GM19239 (cell line): ENCODE measurements at places on chromosomes 4 and X.
A peak's percentile ranks its signal among the peaks of the same experiment; 100 is the strongest.

- DNase-seq = no peak
Measured at GRCh38 chr4:95869961-95870500, 30.1 kb downstream of the PDHA2 start.

DNA sequence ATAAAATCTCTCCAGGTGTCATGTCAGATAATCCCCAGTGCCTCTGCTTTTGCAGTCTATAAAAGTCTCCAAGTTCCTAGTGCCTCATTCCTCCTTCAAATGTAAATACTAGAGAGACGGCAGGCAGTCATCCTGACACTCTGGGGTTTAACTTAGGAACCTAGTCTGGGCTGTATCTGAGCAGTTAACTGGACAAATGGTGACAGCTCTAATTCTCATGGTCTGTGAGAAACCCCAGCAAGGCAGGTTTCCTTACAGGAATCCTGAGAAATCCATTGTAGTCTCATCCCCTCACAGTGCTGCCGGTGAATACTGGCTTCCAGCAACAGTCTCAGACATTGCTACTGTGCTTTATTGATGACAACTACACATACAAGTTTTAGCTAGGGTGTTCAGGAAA lies 246.8 kb downstream of the SNCA start:
- no peak for DNase-seq

DNA sequence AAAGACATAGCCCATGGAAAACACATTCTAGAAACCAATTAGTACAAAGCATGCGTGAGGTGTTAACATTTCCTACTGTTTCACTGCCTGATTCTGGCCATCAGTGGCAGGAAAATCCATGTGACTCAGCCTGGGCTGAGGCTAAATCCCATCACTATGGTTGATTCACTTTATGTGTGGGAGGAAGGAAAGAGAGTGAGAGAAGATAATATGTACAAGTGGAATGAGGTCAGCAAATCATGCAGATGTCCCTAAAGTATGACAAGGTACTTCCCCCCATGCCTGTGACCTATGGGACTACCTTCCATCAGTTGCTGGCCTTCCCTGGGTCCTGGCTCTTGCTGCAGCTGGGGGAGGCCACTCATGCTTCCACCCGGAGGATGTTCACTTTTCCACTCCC lies 64.2 kb upstream of the MAP3K15 start:
- no peak for DNase-seq

DNA sequence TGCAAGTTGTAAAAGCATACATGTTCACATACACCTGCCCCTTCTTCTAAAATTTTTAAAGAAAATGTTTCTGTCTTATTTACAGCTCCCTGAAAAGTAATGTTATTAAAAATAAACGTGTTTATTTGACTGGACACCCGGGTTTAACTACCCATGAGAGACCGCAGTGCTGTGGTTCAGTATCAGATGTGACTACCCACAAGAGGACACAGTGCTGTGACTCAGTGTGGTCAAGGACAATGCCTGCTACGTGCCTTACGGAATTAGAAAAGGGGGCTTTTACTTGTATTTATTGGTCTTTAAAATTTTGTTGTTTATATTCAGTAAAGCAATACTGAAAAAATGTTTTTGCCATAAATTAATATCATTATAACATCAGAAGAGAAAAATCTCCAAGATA lies 641.4 kb downstream of the TRIML1 start:
- DNase-seq = no peak

DNA sequence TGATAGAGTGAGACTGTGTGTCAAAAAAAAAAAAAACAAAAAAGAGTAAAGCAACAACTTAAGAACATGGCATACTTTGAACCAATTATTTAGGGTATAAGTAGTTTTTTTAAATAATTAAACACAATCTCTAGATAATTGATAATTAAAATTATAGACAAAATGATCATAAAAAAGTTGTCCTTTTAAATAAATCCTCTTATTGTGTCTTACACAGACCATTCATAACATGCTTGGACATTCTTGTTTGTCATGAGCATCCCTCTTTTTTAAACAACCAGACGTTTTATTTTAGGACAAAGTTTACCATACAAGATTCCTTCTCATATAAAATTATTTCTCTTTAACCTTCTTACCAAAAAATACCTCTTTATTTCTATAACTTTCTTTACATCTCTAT lies 35.1 kb downstream of the SPCS3 start:
- DNase-seq = no peak

- peak; percentile 4 for DNase-seq
Measured at GRCh38 chrX:155966876-155967275, 30.6 kb upstream of the IL9R start.

DNA sequence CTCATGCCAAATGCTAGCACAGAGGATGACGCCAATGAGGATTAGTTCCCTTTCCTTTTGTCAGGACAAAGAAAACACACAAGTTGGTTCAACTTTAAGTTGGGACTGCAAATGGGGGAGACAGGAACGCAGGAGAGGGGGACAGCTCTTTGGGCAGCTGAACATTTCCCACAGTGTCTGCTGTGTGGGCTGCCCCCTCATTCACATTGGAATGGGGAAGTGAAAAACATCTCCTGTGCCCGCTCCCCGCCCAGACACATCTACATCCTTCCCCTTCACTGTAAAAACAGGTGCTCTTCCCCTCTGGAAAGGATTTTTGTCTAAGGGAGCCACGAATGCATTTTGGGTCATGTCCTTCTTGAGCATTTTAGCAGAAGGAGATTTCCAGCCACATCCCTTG lies 44.5 kb upstream of the TBC1D9 start:
- no peak for DNase-seq

GRCh38 chr4:186932631-186933187 lies 209.1 kb upstream of the FAT1 start:
- no peak for DNase-seq

DNA sequence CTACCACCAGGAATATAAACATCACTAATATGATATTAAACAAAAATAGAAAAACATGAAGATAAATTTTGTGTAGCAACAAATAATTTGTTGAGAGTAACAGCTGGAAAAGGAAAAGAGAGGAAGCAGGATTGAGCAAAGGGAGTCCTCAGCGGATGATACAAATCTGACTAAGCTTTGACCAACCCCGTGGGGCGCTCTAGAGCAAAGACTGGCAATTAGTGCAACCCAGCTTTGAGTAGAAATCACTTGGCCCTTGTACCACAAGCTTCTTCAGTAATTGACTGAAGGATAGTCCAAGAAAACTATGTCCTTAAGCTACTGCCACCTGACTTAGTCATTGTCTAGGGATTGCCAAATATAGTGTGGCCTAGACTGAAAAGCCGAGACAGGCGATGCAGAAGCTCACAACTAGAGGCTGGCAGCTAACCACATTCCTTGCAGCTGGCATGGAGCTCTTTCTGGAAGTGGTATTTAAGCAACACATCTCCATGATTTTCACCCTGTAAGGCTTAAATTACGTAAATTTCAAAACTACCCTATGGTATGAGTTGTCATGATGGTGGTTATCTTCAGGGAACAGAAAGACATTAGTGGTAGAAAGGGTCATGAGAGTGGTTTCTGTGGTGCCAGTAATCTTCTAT lies 396.0 kb downstream of the PDGFC start:
- DNase-seq = no peak

GRCh38 chr4:38082021-38082420 lies 121.8 kb downstream of the PTTG2 start:
- DNase-seq = no peak

DNA sequence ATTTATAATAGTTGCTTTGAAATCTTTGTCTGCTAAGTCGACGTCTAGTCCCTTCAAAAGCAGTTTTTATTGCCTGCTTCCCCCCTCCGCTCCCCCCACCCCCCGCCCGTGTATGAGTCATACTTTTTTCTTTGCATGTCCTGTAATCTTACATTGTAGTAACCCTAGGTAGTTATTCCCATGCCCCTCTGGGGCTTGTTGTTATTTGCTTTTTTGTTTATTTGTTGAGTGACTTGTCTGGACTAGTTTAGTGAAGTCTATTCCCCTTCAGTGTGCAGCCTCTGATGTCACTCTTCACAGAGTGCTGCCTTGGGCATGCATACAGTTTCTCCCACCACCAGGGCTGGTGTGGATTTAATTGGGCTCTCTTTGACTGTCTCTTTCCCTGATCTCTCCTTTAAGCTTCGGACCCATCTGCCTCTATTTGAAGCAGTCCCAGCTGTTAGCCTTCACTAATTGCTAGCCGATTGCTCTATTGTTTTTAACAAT lies 86.2 kb downstream of the PPEF1 start:
- DNase-seq = no peak

GRCh38 chr4:113146876-113147358 lies 97.5 kb downstream of the ANK2 start:
- DNase-seq = no peak

GRCh38 chr4:57580710-57581599 lies 470.8 kb upstream of the IGFBP7 start:
- no peak for DNase-seq

- DNase-seq = no peak
Measured at GRCh38 chr4:123904882-123905281, 508.3 kb downstream of the SPRY1 start.

- DNase-seq = no peak
Measured at GRCh38 chrX:43939187-43939926, 33.8 kb downstream of the NDP start.

GRCh38 chrX:150625875-150626274 lies 57.5 kb downstream of the MTM1 start:
- no peak for DNase-seq

DNA sequence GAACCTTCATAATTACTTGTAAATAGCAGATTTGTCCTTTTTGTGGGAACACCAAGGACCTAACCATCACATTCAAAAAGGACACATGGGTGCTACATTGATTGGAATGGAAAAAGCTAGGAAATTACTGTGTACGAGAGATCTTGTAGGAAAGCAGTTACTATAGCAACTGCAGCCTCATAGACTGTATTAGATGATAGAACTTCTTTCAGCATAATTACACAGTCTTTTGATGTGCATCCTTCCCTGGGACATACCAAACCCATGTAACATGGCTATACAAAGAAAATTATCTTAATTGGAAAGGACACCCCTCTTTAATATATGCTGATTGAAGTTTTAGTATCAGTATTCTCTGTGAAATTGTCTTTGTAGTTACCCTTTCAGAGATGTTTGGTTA lies 130.7 kb upstream of the CTSO start:
- no peak for DNase-seq

DNA sequence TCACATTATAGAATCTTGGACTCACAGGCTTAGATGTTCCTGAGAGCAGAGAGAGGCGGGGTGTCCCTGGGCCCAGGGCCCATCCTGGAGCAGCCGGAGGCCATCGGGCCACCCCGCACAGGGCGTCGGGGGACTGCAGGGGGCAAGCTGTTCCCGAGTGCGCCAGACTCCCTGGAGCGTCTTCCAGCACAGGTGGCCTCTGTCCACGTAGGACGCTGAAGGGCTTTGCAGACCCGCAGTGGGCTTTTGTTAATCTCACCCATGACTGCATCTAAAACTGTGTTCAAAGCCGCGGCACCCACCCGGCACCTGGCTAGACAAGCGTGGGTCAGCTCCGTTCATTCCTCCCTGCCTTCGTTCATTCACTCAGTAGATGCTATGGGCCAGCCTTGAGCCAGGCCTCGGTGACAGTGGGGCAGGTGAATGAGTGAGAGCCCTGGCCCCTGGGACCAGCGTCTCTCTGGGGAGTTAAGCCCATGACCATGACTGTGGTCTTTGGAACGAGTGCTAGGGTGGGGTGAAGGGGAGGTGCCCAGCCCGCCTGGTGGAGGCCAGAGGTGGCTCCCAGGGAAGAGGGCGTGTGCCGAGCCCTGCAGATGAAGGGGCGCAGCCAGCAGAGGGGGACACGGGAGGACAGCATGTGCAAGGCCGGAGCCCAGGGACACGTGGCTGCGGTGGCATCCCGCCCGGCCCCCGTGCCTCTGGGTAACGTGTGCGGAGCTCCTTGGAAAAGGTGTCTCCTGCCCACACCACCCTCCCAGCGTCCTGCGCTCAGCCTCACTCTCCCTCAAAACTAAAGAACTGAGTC lies 98.3 kb downstream of the HMX1 start:
- DNase-seq = no peak

- no peak for DNase-seq
Measured at GRCh38 chr4:73311428-73311827, 52.8 kb upstream of the ANKRD17 start.

GRCh38 chr4:7052923-7053715 lies 9.9 kb downstream of the TADA2B start:
- no peak for DNase-seq

GRCh38 chr4:3223956-3224748 lies 24.8 kb upstream of the MSANTD1 start:
- no peak for DNase-seq

- no peak for DNase-seq
Measured at GRCh38 chrX:8201896-8202331, 30.8 kb upstream of the VCX2 start.

DNA sequence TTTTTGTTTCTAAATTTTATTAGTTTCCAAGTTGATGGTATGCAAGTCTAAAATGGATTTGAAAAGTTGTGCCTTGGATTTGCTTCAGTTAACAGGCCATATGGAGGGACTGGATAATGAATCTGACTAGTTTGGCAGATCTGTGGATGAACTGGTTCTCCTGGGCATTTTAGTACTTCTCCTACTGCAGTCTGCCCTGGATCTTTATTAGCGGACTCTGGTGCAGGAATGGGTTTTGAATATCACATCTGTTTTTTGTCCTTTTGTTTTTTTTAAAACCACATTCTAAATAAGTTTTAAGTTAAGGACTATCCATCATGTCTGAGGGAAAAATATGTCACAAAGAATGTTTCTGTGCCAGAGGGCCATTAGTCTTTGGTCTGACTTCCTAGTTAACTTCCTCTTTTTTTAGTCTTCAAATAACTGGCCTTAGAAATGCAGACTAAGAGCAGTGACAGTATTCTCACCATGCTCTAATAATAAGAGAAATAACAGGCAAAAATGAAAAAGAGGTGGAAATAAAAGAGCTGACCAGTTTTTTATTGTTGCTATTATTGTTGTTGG lies 13.9 kb upstream of the DCK start:
- no peak for DNase-seq

- DNase-seq = no peak
Measured at GRCh38 chrX:81390237-81390636, 188.3 kb downstream of the SH3BGRL start.

DNA sequence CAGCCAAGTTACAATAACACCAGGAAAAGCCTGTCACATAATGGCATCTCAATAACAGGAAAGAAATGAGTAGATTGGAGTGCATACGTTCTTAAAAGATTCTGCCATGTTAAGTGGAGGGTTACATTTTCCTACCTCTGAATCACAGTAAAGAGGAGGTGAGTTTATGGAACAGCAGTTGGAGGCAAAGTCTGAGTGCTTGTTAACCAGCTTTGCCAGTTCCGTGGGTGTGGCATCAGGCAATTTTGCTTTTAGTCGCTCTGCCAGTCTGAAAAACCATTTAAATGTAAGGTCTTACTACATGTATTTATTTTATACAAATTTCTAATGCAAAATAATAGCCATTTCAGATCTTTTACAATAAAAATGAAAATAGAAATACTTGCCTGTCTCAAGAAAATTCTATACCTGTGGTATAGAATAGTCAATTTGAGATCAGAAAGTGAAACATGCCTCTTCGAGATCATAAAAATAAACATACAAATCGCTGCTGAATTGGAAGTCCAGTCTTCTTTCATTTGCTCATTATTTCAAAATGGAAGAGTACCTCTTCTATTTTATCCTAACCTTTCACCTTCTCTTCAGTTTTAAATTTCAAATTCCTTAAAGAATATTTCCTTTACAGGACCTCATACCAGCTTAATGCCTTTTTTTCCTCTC lies 31.4 kb downstream of the GC start:
- no peak for DNase-seq

GRCh38 chr4:15931451-15932210 lies 6.9 kb downstream of the FGFBP1 start:
- DNase-seq = no peak

- no peak for DNase-seq
Measured at GRCh38 chr4:71784569-71785197, 804 bp upstream of the GC start.

- no peak for DNase-seq
Measured at GRCh38 chr4:48565362-48566033, 75.4 kb downstream of the ZAR1 start.
